MM.1S (cell line): ENCODE measurements at places on chromosomes 6 and 20.

DNA sequence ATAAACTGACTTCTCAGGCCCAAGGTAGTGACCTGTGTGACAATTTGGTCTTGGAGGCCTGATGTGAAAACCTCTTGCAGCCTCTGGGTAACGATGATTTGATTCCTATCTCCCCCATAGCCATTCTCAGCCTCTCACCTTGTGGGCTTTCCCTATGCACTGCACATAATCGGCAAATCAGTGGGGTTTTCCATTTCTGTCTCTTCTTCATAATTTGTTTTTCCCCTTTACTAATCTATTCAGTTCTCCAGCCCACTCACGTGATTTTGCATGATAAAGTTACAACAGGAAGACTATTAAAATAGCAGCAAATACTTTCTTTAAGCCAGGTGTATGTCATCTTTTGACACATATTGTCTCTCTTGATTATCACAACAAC lies 893.7 kb downstream of the TFAP2A start:
- no peak for DNase-seq

GRCh38 chr6:41518118-41518517 lies 28.1 kb upstream of the FOXP4 start:
- no peak for DNase-seq

DNA sequence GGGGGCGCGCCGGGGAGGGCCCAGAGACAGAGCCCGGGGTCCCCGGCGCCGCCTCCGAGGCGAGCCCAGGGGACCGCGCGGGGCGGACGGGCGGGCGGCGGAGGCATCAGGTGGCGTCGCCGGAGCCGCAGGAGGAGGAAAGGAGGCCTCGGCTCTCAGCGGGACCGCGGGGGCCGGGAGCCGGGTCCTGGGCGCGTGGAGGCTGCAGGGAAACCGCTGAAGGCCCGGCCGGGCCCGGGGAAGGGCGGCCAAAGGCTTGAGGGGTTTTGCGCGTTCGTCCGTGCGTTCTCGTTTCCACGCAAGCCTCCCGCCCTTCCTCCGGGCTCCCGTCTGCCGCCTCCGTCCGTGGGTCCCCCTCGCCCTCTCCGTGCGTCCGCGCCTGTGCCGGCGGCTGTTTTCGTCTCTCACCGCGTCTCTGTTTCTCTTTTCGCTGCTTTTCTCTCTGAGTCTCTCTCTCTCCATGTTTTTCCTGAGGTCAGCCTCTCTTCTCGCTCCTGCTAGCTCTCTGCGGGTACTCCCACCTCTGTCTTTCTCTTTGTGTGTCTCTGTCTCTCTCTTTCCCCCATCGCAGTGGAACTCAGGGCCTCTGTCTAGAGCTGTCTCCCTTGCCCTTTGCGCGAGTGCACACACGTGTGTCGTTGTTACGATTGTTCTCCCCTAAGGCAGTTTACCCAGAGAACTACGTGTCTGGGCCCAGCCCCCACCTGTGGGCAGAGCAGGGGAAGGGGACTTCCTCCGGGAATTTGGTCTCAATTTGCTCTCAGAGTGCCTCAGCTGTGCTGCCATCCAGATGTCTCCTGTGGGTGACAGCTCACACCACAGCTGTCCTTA lies 2.1 kb downstream of the IRF4 start:
- DNase-seq = peak; percentile 63

- no peak for DNase-seq
These were observed 71.6 kb downstream of the NFATC2 start for GRCh38 chr20:51470907-51471411.

DNA sequence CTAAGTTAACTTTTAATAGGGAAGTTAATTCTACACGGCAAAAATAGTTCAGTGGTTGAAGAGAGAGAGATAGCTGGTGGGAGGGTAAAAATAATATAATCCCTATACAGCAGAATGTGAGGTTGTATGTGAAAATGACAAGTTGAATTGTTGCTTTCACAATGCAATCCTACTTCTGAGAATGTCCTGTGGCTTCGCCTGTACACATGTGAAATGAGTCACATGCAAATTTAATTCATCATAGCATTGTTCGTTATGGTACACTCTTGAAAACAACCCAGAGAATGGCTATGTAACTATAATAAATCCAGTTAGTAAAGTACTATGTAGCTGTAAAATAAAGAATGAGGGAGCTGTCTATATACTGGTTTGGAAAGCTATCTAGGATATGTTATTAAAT lies 46.0 kb upstream of the HINT3 start:
- no peak for DNase-seq

DNA sequence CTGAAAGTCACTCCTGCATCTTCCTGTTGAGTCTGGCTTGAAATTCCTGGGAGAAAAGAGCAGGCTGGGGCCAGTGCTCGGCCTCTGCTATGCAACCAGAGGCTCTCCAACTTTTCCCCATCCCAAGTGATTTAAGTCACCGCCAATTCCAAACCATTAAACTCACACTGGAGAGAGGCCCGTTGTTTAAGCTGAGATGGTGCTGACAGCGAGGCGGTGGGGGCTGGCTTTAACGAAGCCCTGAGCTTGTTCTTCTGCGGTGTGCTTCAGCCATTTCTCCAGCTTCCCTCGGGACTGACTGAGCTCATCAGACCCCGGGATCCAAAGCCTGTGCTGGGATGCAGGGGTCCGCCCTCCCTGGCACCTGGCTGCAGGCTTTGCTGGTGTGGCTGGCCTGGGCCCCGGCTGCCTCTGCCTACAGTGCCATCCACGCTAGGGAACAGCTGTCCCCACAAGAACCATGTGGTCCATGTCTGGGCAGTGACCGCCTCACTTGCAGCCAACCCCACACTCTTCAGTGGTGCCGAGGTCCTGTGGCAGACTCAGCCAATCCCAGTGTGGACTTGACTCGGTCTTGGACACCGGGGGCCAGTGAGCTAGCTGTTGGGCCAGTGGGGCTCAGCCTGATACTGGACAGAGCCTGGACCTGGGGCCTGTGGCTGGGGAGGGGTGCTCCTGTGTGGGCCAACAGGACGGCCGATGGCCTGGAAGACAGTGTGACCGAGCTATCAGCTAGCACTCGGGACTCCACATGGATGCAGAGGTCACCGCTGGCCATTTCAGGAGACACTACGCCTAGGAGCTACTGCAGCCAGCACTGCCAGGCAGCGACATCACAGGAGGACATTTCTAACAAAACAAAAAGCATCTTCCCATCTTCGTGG lies 21.2 kb downstream of the RAMACL start:
- no peak for DNase-seq
